Omental fat pad (tissue), 4 donors: ENCODE measurements at places on chromosomes 12 and 14. TPM values are rescaled to one million over a fixed set of nuclear protein-coding genes. Genes with fewer than 3 reads are reported as not detected.

RTN1 gene
- 50.0 TPM for total RNA-seq

LMNTD1 gene
- total RNA-seq: not detected

DNA sequence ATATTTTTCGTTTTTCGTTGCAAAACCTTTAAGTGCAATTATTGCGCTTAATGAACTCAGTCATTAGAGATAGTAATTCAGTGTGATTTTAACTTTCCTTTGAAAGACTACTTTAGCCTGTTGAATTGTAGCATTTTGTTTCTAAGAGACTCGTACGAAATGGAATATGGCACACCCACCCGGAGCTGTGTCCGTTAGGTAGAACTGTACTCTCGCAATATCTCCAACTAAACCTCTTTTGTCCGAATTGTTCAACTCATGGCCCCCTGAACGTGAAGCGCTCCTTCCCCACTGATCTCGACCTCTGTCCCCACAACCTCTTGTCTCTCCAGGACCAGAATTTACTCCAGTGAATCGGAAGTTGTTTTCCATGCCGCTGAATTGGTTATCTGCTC lies 800 bp downstream of the PCNX4 start:
- no peak for DNase-seq

DNA sequence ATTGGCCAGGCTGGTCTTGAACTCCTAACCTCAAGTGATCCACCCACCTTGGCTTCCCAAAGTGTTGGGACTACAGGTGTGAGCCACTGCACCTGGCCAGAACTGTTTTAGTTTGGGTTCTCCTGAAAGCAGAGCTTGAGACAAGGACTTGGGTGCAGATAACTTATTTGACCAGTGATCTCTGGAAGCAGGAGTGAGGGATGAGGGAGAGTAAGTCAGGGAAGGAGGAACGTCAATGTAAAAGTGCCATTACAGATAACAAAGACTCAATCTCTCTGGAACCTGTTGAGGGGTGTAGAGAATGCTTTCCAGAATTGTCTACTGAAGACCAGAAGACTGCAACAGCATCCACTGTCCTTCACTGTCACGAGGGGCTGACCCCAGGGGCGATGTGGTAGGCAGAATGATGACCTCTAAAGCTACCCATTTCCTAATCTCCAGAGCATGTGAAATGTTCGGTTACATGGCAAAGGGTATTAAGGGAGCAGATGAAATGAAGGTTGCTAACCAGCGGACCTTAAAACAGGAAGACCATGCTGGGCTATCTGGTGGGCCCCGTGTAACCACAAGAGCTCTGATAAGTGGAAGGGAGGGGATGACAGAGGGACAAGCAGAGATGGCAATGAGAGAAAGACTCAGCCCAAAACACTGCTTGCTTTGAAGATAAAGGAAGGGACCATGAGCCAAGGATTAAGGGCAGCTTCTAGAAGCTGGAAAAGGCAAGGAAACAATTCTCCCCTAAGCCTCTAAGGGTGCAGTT lies 207.8 kb downstream of the RBM19 start:
- DNase-seq: no peak

SCARB1 gene
- 65.8 TPM for total RNA-seq

C3AR1 gene
- total RNA-seq: 15.6 TPM

GRCh38 chr12:90473831-90474230 lies 481.1 kb downstream of the CCER1 start:
- no peak for DNase-seq

TAS2R10 gene
- not detected for total RNA-seq

GRCh38 chr14:95428557-95428956 lies 87.9 kb downstream of the SYNE3 start:
- DNase-seq: no peak

HHIPL1 gene
- total RNA-seq: 4.7 TPM

TRAF3 gene
- 25.2 TPM for total RNA-seq

KLRC1 gene
- 0.48 TPM for total RNA-seq
